ENCODE measurements at places on chromosomes 11 and 22.

GRCh38 chr22:44396727-44397722, 84.3 kb upstream of the SHISAL1 start:
- DNase-seq = no peak

GRCh38 chr22:49649166-49650068, 178.3 kb downstream of the BRD1 start:
- DNase-seq = no peak

DNA sequence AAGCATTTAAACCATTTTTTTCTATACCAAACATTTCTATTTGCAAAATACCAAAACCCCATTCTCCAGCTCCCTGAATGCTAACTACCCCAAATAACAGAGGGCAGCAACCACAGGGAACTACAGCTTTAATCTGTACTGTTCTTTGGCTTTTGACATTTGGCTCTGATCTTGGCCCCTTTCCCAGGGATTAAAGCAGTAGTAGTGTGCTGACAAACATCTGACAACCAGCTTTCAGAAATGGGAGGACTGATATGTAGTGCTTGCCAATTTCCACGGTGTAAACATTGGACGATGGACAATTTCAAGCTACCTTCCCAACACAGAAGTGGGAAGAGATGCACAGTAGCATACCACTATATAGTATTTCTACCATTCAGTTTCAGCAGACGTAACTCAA, 88.4 kb upstream of the TEAD1 start:
- no peak for DNase-seq

DNA sequence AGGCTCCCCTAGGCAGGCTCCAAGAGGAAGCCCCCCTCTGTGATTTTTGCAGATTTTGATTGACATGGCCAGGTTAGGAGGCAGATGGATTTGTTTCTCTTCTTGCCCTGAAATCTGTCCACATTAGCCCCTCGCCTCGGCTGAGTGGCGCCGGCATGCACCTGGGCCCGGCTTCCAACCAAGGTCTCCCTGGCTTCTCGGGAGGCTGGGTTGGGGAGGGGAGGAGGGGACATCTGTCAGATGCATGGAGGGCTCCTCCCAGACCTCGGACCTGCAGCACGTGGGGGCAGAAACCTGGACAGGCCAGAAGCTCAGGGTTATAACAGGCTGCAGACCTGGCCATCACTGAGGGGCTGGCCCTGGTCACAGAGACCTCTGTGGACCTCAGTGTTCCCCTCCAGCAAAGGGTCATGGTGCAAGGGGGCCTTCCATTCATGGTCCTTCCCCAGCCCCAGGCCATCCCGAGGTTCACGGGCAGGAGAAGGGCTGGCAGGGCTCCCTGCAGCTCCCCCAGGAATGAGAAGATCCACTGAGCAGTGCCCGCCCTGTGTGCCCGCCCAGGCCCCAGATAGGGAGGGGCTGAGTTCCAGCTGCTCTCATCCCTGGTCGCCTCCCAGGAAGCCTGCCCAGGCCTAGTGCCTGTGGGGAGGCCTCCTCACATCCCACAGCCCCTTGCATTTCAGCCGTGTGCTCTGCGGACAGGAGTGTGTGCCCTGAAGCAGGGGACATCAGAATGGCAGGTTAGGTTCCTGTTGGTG, 747.8 kb downstream of the BRD1 start:
- DNase-seq = no peak

GRCh38 chr11:65814131-65814985, 19.4 kb upstream of the SNX32 start:
- DNase-seq = peak; percentile 82

DNA sequence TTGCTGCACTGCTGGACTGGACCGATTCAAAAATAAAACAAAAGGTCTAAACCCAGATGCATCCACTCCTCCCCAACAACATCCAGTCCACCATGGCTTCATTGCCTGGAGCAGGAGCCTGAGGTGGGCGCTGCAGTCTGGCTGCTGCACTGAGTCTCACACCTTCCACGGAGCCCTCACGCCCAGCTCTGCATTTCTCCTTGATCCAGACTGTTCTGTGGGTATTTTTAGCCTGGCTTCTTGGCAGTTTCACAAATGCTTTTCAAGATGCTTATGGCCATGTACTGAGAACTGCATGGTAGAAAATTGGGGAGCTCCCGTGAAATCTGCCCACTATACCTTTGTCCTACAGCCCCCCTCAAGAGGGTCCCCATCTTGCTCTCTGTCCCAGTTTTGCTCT, 53.3 kb upstream of the JAM3 start:
- no peak for DNase-seq

DNA sequence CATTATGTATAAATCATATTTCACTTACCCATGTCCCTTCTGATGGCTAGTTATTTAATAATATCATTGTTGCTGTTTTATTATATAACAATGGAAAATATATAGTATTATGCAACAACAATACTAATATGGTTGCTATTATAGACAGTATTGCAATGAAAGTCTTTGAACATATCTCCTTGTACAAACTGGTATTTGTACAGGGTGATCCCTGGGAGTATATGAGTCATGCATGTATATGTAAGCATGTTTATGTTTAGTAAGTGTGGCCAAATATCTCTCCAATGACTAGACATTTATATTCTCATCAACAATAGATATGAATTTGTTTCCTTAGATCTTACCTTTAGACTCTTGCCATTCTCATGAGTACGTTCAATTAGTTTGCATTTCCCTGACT, 55.9 kb downstream of the KCNC1 start:
- DNase-seq = peak; percentile 93

- no peak for DNase-seq
Measured at GRCh38 chr11:114623720-114624119, 28.1 kb upstream of the NXPE4 start.

DNA sequence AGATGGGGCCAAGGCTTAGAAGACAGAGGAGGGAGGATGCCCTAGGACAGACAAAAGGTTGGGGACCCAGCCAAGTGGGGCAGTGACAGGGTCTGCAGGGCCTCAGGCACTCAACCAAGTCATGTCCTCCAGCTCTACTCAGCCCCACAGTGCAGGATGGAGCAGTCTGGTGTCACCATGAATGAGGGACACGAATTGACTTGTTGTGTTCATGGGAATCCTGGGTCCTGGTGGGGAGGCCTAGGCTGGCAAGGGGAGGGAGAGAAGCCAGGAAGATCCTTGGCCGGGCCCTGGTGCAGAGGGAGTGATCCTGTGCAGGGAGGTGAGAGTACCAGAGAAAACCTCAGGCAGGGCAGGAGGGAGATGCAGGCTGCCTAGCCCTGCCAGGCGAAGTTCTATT, 12.0 kb downstream of the P2RY6 start:
- DNase-seq = no peak

GRCh38 chr11:14519917-14520746, at the start of gene PSMA1:
PSMA1 (minus strand) TSS chr11:14520386; CDS start chr11:14520299, 87 bp downstream.
- peak; percentile 97 for DNase-seq

- peak; percentile 76 for DNase-seq
Measured at GRCh38 chr11:5123802-5124521, 14.2 kb downstream of the OR52A5 start.

- DNase-seq = no peak
Measured at GRCh38 chr11:12205330-12205729, 94.9 kb downstream of the MICAL2 start.

- DNase-seq = no peak
Measured at GRCh38 chr11:73989156-73989555, 6.5 kb upstream of the UCP2 start.

- peak; percentile 44 for DNase-seq
Measured at GRCh38 chr11:95829580-95830259, 39.4 kb downstream of the CEP57 start.

- no peak for DNase-seq
Measured at GRCh38 chr11:75249704-75250103, 9.1 kb downstream of the TPBGL start.

DNA sequence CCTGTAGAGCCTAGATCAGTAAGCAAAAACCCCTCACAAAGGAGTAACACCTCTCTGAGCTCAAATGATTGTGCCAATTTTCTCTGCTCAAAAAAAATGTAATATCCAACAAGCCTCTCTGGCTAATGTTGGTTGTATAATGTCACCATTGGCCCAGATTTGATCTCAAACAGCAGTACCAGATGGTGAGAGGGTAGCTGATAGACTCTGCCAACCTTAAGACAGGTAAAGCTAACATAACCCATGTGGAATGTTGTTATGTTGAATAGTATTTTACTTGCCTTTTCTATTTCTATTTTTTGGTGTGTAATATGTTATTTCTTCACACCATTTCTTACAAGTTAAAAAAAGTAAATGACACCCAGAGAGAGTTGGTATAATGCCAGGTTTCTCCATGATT, 166.7 kb upstream of the GUCY1A2 start:
- DNase-seq = no peak

DNA sequence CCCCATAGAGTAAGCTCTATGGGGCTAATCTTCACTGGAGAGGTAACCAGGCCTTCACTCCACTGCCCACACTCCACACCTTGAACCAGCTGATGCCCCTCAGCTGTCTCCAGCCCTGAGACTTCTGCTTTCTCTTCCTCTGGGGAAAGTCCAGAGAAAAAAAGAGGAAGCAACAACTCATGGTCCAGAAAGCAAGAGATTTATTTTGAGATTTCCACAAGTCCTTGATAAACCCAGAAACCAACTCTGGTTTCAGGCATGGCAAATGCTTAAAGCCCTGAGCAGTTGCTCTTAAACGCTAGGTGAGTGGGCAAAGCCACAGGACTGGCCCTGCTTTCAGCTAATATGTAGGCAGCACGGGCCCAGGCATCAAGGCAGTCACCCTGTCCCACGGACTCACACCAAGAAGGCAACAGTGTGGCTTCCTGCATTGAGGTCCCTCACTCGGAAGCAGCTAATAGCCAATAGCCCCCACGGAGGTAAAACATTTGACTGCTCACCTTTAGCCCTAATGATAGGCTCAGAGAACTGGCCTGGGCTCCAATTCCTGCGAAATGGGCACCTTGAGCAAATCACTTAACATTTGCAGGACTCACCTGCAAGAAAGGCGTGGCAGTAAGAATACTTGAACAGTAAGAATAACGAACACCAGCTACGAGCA, 4.3 kb downstream of the CYB561A3 start:
- DNase-seq = no peak

- DNase-seq = no peak
Measured at GRCh38 chr22:44127356-44127755, 53.4 kb upstream of the PARVG start.

DNA sequence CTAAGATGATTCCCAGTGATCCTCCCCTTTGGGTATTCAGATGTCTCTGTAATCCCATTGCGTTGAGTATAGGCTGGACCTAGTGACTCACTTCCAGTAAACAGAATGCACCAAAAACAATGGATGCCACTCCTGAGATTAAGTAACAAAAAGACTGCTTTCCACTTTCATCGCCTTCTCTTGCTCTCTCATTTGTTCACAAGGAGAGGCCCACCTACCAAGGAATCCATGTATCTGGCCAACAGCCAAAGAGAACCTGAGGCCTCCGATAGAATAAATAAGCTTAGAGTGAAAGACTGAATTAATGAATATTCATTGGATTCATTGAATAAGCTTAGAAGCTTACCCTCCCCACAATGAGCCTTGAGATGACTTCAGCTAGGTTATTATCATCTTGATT, 454.6 kb downstream of the KCNA4 start:
- DNase-seq = peak; percentile 40

- peak; percentile 86 for DNase-seq
Measured at GRCh38 chr11:23288003-23288783, 427.9 kb upstream of the CCDC179 start.

- DNase-seq = no peak
Measured at GRCh38 chr11:104372111-104372510, 208.2 kb upstream of the PDGFD start.

- no peak for DNase-seq
Measured at GRCh38 chr11:74942073-74942759, 6.7 kb downstream of the XRRA1 start.

- DNase-seq = peak; percentile 78
Measured at GRCh38 chr11:72072348-72072747, 8.0 kb downstream of the NUMA1 start.

GRCh38 chr11:60858731-60859464, 3.1 kb upstream of the PTGDR2 start:
- no peak for DNase-seq

GRCh38 chr11:130034236-130034635, 31.6 kb upstream of the PRDM10 start:
- DNase-seq = no peak

DNA sequence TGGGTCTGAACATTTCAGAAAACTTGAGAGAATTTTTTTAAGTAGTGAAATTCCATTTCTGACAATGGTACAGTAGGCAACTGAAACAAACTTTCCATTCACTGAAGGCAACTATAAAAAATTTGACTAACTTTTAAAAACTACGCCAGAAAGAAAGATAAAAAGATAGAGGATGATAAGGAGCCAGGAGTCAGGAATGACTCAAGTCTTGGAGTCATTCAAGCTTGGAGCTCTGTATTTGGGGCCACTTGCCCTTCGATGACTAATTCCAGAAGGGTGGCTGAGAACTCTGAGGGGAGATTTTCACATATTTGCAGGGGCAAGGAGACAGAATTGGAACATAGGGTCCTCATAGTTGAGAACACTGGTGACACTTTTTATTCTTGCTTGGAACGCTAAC, 1083.2 kb upstream of the CNTN5 start:
- DNase-seq = no peak

DNA sequence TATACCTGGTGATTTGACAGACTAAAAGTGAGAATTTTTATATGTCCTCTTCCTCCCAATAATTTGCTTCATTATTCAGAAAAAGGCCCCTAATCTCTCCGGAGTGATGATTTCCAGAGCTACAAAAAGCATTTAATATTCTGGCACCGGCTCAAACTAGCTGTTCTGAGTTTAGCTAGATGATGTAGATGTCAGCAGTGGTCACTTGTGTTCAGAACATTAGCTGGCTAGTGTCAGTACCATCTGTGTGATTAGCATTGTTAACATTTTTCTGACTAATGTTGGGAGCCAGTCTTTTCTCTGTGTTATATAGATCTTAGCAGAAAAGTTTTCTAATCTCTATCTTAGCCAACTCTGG, 68.7 kb upstream of the RRM1 start:
- no peak for DNase-seq

- no peak for DNase-seq
Measured at GRCh38 chr22:48567213-48567975, 1260.3 kb downstream of the BRD1 start.

- DNase-seq = peak; percentile 38
Measured at GRCh38 chr22:39176143-39176713, 23.7 kb upstream of the CBX7 start.

GRCh38 chr11:58471892-58472291, 29.9 kb upstream of the OR5B12 start:
- DNase-seq = no peak

GRCh38 chr11:114774599-114775361, 96.5 kb downstream of the NXPE2 start:
- DNase-seq = peak; percentile 1
